Fibroblast of the aortic adventitia (primary cell): ENCODE measurements at places on chromosomes 5 and 9. TPM values are rescaled to one million over a fixed set of nuclear protein-coding genes. Genes with fewer than 3 reads are reported as not detected.

The TRPM6 gene
- under 0.01 and 0.16 TPM in 2 replicates for total RNA-seq

- DNase-seq, result no peak
Observed at GRCh38 chr5:67809589-67809988, 406.0 kb upstream of the PIK3R1 start.

GRCh38 chr5:27503813-27504212 lies 465.4 kb upstream of the CDH9 start:
- DNase-seq, result no peak

GRCh38 chr9:128494108-128494745 lies 10.3 kb upstream of the GLE1 start:
- DNase-seq, result no peak

DNA sequence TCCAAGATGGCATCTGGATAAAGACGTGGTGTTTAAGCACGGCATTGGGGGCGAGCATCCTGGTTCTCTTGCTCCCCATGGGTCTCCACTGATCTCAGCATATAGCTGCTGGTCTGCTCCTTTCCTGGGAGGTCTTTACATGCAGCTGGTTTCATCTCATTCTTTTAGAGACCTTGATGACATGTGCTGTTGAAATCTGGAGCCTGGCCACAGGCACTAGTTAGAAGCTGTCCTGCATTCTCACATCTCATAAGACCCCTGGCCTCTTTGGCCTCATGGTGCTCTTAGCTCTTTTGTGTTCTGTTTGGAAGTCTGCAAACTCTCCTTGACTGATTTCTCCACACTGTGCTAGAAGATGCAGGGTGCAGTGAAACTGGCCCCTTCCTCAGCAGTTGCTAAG lies 113.0 kb downstream of the SMARCA2 start:
- no peak for DNase-seq
